ENCODE measurements at places on chromosomes 12 and 14. TPM values are rescaled to one million over a fixed set of nuclear protein-coding genes. Genes with fewer than 3 reads are reported as not detected.

LRRIQ1 gene
- polyA plus RNA-seq, result not detected

CELA1 gene
- polyA plus RNA-seq, result not detected

A2M gene
- 34.2 TPM for polyA plus RNA-seq

AQP6 gene
- not detected for polyA plus RNA-seq

RNASE2 gene
- not detected for polyA plus RNA-seq

PIK3C2G gene
- 0.07 TPM for polyA plus RNA-seq

GRCh38 chr14:73945159-73945670, 4.7 kb downstream of the FAM161B start:
- DNase-seq, result no peak

DNA sequence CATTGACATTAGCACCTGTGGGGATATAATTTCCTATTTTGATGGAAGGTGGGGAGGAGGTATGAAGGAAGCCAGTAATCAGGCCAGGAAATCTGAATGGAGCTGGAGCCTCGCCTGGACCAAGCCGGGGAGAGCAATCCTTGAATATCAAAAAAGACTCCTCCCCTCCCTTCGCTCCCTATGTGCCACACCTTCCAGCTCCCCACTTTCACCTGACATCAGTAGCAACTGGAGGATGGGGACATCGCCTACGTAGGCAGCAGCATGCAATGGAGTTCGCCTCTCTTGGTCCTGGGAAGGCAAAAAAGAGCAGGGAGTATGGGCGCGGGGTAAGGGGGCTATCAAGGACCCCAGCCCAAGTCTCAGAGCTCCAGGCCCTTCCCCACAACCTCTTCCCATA, 1.1 kb downstream of the ANKRD52 start:
- DNase-seq, result no peak

- DNase-seq, result no peak
Measured at GRCh38 chr12:82870771-82871377, 184.2 kb downstream of the TMTC2 start.

- DNase-seq, result no peak
Measured at GRCh38 chr14:105432657-105433056, 13.0 kb downstream of the MTA1 start.

GRCh38 chr14:89186856-89187376, 230.1 kb downstream of the FOXN3 start:
- DNase-seq, result no peak

GRCh38 chr14:71103662-71104484, 196.6 kb downstream of the PCNX1 start:
- DNase-seq, result no peak

DNA sequence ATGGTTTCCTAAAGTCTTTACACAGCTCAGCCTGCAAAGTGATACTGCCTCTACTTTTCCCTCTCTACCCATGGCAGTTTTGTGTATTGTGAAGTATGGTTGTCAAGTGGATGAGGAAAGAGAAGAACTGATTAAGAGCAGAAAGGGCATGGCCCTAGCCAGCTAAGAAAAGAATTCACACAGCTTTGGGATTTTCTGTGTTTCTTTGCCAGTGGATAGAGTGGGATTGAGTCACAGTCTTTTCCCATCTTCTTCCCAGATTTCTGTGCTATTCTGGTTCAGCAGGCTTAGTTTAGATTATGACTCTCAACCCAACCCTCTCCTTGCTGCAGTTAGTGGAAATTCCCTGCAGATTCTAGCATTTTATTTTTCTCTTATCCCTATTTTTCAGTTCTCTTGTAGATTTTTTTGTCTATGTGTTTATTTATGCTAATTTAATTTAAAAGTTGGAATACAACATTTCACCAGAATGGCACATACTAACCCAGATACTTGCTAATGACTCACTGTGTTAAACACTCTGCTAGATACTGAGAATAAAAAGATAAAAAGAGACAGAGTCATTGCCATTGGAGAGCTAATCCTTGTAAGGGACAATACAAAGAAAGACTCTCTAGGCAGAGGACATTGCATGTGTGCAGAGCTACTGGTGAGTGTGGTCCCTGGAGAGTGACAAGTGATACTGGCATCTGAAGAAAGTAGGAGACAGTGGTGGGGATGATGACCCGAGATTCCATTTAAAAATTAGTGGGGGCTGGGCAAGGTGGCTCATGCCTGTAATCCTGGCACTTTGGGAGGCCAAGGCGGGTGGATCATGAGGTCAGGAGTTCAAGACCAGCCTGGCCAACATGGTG, 106.3 kb downstream of the ST8SIA1 start:
- DNase-seq, result no peak

DNA sequence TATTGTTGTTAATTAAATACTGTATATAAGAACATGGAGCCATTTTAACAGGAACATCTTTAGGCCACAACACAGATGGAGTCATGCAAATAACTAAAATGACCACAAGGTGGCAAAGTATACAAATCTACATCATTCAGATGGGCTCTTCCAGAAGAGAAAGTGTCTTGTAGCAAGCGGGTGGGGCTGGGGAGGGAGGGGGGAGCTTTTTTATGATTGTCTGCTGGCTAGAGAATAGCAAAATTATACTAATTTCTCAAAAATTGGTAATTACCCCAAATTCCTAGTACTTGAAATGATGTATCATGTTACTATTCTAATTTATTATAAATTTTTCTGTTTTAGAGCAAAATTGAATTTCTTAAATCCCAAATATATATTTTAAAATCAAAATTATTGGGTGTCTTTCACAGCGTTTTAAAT, 378.7 kb downstream of the PRKD1 start:
- DNase-seq, result no peak

GRCh38 chr12:2535583-2536204, 259.1 kb upstream of the FKBP4 start:
- no peak for DNase-seq

DNA sequence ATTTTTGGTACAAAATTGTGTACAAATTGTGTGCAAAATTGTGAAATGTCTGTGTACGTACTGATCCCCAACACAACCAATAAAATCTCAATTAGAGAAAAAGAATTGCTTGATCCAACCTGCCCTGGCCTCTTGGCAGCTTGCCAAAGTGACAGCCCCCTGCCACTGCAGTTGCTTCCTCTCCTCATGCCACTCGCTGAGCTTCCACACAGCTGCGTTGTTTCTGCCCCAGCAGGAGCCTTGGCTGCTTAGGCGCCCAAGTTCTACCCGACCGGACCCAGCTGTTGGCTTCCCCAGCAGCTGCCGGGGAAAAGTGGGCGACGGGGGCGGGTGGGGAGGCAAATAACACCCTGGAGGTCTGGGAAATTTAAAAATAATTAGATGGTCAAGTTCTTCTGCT, 171.8 kb upstream of the ATF7IP start:
- no peak for DNase-seq

DNA sequence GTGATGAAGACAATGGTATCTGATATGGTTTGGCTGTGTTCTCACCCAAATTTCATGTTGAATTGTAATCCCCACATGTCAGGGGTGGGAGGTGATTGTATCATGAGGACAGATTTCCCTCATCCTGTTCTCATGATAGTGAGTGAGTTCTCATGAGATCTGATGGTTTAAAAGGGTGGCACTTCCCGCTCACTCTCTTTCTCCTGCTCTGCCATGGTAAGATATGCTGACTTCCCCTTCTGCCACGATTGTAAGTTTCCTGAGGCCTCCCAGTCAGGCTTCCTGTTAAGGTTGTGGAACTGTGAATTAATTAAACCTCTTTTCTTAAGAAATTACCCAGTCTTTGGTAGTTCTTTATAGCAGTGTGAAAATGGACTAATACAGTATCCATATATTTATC, 25.6 kb upstream of the PTHLH start:
- no peak for DNase-seq

DNA sequence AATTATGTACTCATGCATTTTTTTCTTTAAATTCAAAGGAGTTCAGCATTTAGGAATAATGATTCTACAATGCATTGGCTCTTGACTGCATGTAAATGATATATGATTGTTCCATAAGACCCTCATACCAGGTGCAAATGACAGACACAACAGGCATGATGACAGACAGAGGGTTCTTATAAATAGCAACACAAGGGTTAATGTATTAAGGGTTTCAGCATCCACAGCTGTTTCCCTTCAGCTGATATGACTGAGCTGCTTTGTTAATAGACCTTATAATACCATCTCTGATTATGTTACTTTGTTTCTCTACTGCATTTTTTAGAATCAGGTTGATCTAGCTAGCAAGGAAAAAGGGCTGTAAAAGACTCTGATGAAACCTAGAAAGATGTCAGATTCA, 90.8 kb upstream of the TMTC2 start:
- no peak for DNase-seq
